Smooth muscle cell of bladder (primary cell): ENCODE measurements at places on chromosomes 6 and 20. TPM values are rescaled to one million over a fixed set of nuclear protein-coding genes. Genes with fewer than 3 reads are reported as not detected.

The LST1 gene
- not detected in 2 replicates for total RNA-seq

The GRM1 gene
- total RNA-seq, result under 0.01 TPM in 2 replicates

The PPT2 gene
- 50.2 and 67.4 TPM in 2 replicates for total RNA-seq

The UFL1 gene
- 30.7 and 31.0 TPM in 2 replicates for total RNA-seq

The VGLL2 gene
- not detected in 2 replicates for total RNA-seq

The TMC2 gene
- 0.18 TPM in 1 of 2 replicates, not detected in the other for total RNA-seq

The CALHM4 gene
- total RNA-seq, result not detected in 2 replicates

The GLP1R gene
- not detected in 2 replicates for total RNA-seq

The BMP6 gene
- total RNA-seq, result 29.0 and 70.7 TPM in 2 replicates

The COL21A1 gene
- total RNA-seq, result 2.0 and 6.7 TPM in 2 replicates

The HLA-DQB1 gene
- total RNA-seq, result not detected in 2 replicates
